ENCODE measurements at places on chromosomes 3 and 15.

DNA sequence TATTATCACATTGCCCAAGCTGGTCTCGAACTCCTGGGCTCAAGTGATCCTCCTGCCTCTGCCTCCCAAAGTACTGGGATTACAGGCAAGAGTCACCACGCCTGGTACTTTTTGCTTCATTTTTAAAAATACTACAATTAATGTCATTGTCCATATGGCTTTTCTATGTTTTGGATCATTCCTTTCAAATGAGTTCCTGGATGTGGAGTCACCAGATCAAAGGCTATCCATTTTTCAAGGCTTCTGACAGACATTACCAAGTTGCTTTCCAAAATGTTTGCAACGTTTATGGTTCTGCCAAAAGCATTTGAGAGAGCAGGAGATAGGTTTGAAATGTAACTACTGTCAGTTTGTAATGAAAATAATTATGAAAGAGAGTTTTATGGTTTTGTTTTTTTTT is 34.2 kb upstream of the BCL2L10 start:
- DNase-seq = no peak

GRCh38 chr3:124532071-124532470 is 198.2 kb upstream of the UMPS start:
- no peak for DNase-seq

DNA sequence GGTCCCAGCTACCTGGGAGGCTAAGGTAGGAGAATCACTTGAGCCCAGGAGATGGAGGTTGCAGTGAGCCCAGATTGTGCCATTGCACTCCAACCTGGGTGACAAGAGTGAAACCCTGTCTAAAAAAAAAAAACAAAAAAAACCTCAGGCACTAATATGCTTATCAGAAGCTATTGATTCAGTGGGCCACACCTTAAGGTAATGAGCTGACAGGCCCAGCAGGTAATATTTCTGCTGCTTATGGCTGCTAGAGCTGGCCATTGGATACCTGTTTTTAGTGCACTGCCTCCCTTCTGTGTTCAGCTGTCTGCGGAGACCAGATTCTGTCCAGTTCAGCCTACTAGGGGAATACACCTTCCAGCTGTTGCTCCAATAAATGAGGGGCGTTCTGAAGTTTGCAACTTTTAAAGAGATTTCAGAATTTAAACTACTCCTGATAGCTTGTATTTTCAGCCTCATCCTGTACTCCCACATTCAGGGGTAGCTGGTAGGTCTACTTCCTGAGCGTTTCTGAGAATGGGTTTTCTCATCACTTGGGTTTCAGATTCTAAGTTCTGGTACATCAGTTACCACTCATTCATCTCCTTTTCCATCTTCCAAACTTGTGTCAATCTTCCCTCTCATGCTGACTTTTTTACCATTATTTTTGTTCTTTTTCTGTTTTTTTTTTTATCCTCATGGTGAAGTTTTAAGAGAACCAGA is 69.0 kb downstream of the ATP11B start:
- DNase-seq = no peak

DNA sequence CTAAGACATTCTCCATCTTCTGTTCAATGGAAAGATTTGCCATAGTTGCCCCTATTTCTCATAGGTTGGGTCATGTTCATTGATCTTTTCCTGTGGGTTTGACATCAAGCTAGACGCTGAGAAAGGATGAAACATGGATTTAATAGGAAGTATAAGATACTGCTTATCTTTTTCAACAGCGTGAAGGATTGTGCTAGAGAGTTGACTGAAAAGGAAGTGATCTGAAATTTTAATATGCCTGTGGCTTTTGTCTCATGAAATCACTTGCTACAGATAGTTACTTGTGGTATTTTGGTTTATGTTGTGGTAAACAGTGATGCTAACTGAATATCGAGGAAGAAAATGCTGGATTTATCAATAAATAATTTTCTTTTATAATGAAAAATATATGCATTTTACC is 442.9 kb downstream of the EDEM1 start:
- no peak for DNase-seq

- no peak for DNase-seq
Observed at GRCh38 chr15:90413411-90414379, 25.7 kb downstream of the IQGAP1 start.

- DNase-seq = no peak
Observed at GRCh38 chr3:56365905-56366640, 102.2 kb downstream of the ERC2 start.

GRCh38 chr3:25021816-25022215 is 406.2 kb upstream of the RARB start:
- DNase-seq = no peak

DNA sequence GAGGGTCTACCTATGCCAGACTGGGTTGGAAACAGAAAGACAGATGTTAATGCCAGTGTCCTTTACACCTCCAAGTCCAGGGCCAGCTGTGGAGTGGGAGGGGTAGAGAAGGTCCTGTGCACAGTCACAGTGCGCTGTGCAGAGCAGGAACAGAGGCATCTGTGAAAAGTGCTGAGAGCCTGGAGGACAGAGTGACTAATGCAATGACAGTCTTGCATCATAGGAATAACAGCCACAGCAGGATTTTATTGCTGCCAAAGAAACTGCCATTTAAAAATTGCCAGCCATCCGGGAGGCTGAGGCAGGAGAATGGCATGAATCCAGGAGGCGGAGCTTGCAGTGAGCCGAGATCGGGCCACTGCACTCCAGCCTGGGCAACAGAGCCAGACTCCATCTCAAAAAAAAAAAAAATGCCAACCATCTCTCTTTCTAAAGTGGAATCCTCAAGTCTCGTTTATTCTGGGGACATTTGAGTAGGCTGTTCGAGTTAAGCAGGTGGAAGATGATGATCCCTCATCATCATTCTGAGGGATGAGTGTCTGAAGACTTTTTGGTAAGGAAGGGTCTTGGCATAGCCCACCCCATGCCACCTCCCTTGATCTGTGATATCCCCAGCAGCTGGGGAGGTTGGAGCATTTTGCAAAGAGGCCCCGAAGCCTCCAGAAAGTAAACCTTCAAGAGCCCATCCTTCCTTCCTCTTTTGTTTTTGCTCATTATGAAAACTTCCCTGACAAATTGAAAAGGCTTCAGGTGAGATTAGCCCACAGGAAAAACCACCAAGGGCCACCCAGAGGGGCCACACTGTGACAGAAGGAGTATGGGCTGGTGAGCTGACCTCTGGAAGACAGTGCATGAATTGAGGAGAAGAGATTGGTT is 7.7 kb downstream of the CCR2 start:
- DNase-seq = no peak

GRCh38 chr3:132522353-132522752 is 74.7 kb upstream of the ACKR4 start:
- DNase-seq = no peak

DNA sequence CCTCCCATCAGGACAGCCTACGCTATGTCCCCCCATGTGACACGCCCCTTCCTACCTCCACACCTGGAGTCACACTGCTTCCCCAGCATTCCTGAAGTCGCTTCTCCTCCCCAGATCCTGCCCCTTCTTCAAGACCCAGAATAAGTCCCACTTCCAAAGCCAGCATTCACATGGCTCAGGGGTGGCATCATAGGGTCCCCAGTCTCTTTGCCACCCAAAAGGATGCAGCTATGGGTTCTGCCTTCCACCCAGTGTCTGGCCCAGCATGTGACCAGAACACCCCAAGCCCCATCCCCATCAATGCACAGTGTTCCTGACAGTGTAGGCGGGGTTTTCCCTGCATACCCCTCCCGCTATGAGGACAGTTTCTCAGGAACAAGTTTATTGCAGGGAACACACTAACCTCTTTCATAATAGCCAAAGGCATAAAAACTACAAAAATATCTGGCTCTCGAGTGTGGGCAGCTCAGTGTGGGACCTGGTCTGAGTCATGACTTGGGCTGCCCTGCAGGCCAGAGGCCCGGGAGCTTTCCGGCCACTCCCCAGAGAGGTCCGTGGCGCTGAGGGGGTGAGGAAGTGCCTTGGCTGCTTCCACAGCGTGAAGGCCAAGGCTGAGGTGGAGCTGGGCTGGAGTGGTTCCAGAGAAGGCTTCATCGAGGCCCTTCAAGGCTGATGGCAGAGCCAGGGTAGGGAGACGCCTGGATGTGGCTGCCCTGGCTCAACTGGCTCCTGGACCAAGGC is 5.8 kb downstream of the ISLR start:
- no peak for DNase-seq

DNA sequence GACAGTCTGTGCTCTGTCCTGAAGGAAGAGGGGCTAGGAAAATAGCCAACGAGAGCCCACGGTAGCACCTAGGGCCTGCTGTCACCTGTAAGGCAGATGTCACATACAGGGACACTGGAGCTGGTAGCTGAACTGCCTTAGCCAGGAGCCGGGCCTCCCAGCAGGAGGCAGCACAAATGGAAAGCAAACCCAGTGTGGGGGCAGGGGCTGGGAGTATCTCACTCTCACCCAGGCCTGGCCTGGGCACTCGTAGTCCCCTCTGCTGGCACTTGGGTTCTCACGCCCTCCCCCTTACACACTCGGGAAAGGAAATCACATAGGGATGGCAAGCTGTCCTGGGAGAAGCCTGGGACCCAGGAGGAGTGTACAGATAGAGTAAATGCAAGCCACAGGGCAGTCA is 173.1 kb upstream of the CHRNA7 start:
- no peak for DNase-seq

- DNase-seq = no peak
Observed at GRCh38 chr15:73962433-73962832, 29.7 kb downstream of the STOML1 start.

DNA sequence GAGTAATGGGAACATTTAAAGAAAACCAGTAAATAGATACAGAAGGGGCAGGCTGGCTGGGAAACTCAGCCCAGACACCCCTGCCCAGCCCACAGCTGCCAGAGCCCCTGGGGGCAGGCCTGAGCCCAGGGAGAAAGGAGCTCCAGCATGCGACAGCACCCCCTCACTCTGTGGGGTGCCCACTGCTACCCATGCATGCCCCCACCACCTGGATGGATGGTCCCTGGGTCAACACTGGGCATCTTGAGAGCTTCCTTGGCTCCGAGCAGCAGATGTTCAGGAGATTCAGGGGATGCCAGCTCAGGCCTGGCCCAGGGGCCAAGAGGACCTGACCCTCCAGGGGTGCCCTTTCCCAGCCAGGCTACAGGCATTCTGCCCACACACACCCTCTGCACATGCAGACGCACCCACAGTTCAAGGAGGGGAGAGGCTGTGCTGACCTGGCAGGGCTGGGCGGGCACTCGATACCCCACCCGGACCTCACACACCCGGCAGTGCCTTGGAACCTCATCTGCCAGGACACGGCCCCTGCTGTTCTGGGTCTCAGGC is 31.5 kb downstream of the PTH1R start:
- DNase-seq = no peak

GRCh38 chr3:100882571-100882984 is 110.6 kb downstream of the ABI3BP start:
- DNase-seq = no peak

DNA sequence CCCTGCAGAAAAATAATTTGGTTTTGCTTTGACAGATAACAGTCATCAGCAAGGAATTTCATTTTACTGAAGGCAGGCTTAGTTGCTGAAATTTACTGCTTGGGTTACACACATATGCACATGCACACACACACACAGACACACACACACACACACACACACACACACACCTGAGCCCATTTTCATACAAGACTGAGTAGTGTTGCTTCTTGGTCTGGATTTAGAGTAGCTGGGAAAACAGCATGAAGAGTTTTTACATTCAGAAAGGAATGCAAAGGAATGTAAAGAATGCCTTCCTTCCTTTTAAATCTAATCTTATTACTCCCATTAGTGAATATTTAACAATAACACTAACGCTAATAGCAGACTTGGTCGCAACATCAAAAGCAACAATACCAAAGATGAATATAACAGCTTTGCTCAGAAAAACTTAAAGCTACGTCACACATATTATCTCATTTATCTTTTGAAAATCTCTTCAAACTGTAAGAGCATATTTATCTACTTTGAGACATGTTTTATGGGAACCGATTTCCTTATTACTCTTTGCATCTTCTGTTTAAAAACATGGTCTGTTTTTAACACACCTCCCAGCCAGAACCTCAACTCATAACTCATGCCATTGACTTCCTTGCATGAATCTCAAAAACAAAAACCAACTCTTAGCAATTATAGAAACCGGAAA is 32.5 kb downstream of the RFTN1 start:
- no peak for DNase-seq

GRCh38 chr3:170220871-170221270 is 1.4 kb upstream of the PRKCI start:
- DNase-seq = no peak

GRCh38 chr3:9230596-9230995 is 18.9 kb downstream of the SRGAP3 start:
- no peak for DNase-seq

DNA sequence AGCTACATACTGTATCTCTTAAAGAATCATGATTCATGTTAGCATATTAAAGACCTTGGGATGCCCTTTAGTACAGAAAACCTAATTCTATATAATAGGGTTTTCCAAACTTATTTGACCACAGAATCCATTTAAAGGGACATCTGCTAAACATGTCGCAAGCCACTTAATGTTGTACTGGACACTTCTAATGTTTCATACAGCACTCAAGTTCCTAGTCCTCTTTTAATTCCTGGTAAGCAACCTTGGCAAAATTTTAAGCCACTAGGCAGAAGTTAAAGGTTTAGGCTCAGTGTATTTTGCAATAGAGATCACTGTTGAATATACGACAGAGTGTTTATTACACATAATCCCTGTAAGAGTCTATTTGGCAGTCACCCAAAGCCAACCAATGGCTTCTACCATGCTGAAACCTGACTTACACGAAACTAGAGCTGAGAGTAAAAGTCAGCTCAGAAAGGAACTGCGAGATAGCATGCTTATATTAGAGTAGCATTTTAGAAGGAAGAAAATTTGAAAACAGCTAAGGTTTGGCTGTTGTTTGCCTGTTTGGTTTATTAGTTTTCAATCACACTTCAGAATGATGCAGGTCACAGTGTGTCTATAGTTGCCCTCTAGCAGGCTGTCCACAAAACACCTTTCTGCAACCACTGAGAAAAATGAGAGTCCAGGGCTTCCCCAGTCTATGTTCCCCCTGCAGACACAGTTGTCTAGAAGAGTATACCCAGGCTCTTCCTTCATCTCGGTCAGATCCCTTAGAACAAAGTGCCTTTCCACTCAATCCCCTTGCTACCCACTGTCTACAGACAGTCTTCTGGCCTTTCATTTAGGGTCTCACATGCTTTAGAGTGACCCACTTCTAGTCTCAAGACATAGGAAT is 104.4 kb downstream of the FMN1 start:
- no peak for DNase-seq

GRCh38 chr15:42285034-42285433 is 11.8 kb upstream of the TMEM87A start:
- no peak for DNase-seq

- DNase-seq = no peak
Observed at GRCh38 chr3:130700541-130700940, 46.1 kb downstream of the PIK3R4 start.

DNA sequence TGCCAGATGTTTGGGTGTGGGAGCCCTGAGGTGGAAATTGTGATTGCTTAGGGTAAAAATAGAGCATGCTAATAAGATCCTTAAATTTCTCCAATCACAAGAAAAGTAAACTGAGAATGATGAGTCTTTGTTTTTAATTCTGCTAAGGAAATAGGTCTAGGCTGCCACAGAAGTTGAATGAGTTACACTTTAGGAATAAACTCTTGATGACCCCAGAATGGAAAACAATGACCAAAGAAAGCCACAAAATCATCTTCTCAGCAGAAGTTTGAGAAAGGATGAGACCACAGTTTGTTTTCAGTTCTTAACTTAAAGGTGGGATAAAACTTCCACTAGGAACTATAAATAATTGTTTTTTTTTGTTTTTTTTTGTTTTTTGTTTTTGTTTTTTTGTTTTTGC is 164.6 kb upstream of the BCL6 start:
- no peak for DNase-seq
